ENCODE measurements at places on chromosomes 12 and 14. TPM values are rescaled to one million over a fixed set of nuclear protein-coding genes. Genes with fewer than 3 reads are reported as not detected.

Gene KRT77
- total RNA-seq, result not detected

Gene IFI27
- 816 TPM for total RNA-seq

Gene SLC25A21
- 0.16 TPM for total RNA-seq

DNA sequence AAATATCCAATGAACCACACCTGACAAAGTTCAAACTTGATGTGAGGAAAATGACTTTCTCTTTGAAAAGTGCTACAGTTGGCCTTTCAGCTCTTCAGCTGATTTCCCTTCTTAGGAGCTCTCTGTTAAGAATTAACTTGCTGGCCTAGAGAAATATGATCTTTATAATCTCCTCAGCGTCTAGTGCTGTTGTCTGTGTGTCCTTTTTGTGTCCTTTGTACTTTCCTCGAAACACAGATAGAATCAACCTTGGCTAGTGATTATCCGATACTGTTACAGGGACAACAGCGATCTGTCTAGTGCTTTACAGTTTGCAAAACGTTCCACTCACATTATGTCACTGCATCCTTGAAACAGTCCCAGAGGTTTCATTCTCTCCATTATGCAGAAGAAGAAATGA lies 162.8 kb upstream of the RMST start:
- DNase-seq, result no peak

DNA sequence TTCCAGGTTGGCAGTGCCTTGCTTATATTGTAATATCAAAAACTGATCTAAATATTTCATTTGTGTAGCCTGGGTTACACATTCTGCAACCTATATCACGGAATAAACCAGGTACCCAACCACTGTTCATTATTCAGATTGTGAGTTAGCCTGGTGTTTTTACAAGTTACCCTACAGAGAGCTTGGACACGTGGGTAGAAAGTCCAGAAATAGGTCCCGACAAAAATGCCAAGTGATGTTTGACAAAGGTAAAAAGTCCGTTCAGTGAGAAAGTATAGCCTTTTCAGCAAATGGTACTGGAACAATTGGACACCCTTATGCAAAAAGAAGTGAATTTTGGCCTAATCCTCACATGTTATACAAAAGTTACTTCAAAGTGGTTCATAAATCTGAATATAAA lies 17.6 kb upstream of the EVL start:
- no peak for DNase-seq

All from spleen (tissue), 13 donors.